ENCODE measurements at places on chromosomes 5 and 9.

DNA sequence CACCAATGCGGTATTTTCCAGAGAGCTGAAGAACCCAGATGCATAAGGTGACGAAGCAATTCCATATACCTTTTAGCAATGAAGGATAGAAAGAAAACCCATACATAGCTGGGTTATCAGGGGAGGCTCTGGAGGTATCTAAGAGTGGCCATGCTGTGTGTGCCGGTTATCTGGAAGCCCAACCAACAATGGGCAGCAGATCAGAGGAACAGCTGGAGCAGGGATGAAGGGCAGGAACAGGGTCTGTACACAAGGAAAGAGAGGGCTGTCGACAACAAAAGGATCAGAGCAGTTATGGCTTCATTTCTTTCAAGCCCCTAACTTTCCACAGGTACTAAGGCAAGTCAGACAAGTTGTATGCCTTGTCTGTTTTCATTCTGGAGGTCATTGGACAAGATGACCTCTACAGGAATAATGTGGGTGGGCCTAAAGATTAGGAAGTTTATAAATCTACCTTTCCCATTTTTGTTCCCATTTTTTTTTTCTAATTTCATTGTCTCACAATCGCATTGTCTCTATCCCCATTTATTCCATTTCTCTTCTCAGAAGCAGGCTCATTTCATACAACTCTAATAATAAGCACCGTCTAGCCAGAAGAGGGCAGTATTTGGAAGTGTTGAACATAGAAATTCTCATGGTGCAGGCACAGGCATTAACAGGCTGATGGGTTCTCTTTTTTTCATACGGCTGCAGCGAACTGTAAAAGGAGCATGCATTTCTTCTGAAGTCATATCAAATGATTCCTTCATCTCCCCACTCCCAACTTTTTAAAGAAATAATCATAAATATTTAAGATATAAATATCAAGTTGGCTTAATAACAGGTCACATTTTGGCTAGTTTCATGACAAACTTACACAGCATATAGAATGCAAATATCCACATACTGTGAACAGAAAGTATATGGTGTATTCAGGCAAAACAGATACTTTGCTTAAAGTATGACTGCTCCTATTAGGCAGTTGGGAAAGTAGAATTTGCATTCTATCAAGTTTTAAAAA, 63.5 kb downstream of the ZNF474 start:
- DNase-seq = peak; percentile 58

- no peak for DNase-seq
These were observed 549.1 kb downstream of the CSNK1G3 start for GRCh38 chr5:124061068-124061430.

GRCh38 chr9:21029661-21030060, 1.8 kb downstream of the HACD4 start:
- DNase-seq = no peak

- peak; percentile 34 for DNase-seq
These were observed 5.9 kb upstream of the CFAP90 start for GRCh38 chr5:7856855-7857254.

- DNase-seq = no peak
These were observed 193.3 kb downstream of the MLLT3 start for GRCh38 chr9:20428976-20429375.

GRCh38 chr9:112945620-112946208, 55.0 kb upstream of the SLC46A2 start:
- no peak for DNase-seq

GRCh38 chr5:2133080-2133479, 250.4 kb upstream of the IRX4 start:
- DNase-seq = no peak

- no peak for DNase-seq
These were observed 212.1 kb downstream of the ARL15 start for GRCh38 chr5:54098267-54098666.
